Cardiac muscle cell (in vitro differentiated cells and primary cell): ENCODE measurements at places on chromosomes 5 and 9.

DNA sequence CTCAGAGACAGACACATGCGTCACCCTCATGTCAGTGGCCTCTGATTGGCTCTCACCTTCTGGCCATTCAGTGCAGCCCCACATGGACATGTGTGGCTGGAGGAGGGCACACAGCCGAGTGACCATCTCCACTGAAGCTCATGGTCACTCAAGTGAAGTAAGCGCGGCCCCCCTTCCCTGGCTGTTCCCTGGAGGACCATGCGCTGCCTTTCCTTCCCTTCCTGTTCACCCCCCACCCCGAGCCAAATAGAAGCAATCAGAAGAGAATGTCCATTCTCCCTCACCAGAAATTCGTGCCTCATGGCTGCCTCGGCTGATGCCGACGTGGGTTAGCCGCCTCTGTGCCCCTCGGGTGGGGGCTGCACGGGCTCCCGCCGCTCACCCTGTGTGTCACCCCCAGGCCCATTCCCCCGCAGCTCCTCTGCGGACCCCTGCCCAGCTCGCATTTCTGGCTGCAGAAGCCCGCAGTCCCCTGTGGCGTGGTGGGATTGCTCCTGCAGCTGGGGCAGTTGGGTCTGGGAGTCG is 12.5 kb upstream of the COL5A1 start:
- no peak for DNase-seq

DNA sequence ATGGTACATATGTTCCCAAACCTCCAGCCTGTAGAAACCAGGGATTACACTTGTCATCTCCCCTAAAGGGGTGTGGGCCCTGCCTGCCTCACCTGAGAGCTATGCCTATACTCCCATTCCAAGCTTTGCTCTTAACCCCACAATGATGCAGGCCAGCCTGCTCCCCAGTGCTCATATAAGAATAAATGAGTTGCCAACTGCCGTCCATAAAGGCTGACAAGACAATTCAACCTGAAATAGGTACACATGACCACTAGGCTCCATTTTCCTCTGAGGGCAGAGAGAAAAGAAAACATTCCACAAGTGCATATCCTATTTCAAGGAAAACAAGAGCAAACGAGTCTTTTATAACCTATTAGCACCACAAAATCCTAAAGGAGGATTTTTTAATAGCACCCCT is 28.4 kb downstream of the SKP1 start:
- DNase-seq: no peak

DNA sequence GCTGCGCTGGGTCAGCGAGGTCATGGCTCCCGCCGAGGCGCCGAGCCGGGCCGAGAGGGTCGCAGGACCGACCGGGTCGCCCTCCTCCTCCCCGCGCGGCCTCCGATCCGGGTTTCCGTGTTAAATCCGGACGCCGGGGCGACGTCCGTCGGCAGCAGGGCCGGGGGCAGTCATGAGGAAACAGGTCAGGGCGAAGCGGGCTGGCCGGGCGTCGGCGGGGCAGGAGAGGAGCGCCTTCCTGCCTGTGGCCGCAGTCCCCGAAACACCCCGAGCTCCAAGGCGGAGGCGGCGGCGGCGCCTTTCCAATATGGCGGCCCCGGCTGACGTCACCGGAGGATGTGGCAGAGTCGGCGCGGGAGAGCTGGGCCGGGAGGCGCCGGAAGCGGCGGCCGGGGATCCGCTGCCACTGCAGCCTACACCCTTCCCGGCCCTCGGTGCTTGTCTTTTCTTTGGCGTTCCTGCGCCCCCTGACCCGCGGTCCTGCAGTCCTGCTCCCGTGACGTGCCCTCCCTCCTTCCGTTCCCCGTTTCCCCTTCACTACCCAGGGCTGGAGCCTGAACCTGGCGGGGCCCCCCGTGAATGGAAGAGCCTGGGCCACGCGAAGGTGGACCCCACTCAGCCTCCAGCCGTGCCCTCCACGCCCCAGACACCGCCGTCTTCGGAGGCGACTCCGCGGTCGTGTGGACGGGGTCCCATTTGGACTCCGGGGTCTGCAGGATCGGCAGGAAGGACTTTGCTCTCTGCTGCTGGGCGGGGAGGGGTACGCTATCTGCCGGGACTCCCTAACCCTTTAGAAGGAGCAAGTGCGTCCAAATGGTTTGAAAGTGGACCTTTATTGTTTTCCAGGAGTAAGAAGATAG is at the start of gene GOLPH3:
Gene GOLPH3 (minus strand): TSS at position 309 of the 860 bp plus-strand sequence. CDS start 285 bp downstream, at position 24.
- peak; percentile 94 for DNase-seq

GRCh38 chr5:173293817-173294672 is 34.2 kb downstream of the STC2 start:
- peak; percentile 87 for DNase-seq

GRCh38 chr9:129282731-129283211 is 104.7 kb upstream of the IER5L start:
- DNase-seq: no peak

DNA sequence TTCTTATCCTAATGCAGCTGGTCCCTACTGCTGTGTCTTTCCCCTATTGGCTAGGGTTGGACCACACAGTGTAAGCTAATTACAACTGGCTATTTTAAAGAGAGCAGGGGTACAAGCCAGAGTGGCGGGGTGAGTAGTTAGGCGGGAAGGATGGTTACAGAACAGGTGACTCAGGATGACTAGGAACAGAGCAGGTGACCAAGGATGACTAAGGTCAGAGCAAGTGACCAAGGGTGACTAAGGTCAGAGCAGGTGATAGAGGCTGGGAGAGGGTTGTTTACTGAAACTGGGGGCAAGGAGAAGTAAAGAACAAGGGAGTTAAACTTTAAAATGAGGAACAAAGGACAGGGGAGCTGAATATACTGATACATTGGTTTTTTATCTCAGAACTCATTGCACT is 125.4 kb downstream of the PTTG1 start:
- DNase-seq: no peak

GRCh38 chr5:170634256-170634990 is 130.6 kb downstream of the KCNIP1 start:
- DNase-seq: no peak

DNA sequence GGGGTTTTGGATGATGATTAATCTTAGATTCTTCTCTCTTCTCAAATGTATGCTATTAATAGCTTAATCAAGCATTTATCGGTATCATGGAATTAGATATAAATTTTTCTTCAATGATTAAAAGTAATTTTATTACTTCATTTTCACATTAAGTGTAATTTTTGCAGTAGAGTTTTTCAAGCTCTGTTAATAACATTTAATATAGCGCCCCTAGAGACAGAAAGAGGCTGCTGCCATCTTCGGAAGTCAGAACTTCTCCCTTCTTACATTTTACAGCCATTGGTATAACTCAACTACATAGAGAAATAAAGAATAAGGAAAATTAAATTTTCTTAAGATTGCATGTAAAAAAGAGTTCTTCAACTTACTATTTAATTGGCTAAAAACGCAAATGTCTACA is 540.3 kb downstream of the GABRG2 start:
- DNase-seq: no peak

- no peak for DNase-seq
Observed at GRCh38 chr5:139746691-139747582, 48.7 kb upstream of the PSD2 start.

- DNase-seq: no peak
Observed at GRCh38 chr5:39986614-39987013, 561.8 kb upstream of the DAB2 start.

GRCh38 chr5:105033637-105034400 is 1471.2 kb upstream of the NUDT12 start:
- DNase-seq: no peak

DNA sequence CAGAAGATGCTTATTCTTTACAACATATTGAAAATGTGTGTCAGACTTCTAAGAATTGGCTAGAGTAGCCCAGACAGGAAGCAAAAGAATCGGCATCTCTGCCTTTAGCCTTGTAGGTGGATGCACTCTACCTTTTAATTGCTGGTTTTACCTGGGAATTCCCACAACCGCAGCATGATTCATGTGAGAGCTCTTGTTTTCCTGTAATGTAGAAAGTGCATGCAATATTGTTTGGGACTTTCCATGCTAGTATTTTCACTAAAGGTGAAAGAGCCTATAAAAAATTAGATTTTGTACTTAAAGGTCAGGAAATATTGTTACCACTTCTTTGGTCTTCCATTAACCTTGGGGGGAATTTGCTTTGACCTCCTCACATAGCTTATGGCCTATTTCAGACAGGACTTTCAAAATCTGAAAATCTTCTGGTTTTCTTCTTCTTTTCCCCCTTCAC is 89.8 kb downstream of the NTRK2 start:
- no peak for DNase-seq

DNA sequence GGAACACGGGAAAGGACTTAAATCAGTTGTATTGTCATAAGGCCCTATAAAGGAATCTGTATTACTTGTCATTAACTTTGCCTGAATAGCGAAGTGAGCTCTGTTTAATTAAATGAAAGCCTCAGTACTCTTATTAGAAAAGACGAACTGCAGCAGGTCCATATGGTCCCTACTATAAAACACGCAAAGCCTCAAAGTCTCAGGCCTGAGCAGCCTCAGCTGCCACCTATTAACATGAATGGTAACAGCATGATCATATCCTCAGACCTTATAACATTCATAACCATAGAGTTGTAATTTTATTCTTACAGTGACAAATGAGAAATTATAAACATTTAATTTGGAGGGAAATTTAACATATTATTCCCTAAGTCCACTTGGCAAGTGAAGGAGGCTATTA is 1113.7 kb upstream of the WWC1 start:
- no peak for DNase-seq

DNA sequence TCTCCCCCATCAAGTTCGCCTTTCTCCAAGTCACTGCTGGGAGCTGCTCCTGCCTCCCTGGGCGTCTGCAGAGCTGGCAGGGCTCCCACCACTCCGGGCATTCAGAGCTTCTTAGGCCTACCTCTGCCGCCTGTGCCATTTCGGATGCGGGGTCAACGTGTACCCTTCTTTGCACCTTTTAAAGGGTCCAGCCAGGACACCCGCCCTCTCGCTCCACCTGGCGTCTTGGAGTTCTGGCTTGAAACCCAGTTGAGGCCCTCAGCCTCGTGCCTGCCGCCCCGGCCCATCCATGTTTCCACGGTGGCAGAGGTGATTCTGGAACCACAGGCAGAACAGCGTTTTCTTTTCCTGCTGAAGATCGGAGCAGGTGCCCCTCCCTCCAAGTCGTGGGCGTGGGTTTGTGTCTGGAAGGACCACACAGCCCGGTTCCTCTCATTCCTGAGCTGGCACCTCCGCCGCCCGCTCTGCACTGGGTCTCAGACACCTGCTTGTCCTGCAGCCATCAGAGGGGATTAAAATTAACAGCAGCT is 32.9 kb downstream of the NDUFS6 start:
- no peak for DNase-seq

- DNase-seq: no peak
Observed at GRCh38 chr9:113966394-113966793, 90.3 kb downstream of the ZNF618 start.

GRCh38 chr9:77803423-77803822 is 155.3 kb upstream of the GNA14 start:
- no peak for DNase-seq

DNA sequence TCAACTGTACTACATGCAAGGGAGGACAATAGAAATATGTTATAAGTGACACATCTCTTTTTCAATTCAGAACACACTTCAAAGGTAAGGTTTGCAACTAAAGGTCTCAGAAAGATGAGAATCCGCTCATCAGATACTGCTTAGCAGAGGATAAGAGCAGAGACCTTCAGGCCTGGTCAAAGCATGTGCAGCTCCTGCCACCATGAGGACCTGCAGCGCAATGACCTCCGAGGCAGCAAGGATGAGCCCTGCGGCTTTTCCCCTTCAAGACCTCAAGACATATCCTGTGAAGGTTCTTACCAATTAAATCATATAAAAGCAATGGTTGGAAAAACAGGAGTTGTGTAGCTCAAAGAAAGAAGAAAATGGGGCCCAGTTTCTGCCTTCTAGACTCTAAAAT is 135.8 kb downstream of the TRIM36 start:
- DNase-seq: no peak

DNA sequence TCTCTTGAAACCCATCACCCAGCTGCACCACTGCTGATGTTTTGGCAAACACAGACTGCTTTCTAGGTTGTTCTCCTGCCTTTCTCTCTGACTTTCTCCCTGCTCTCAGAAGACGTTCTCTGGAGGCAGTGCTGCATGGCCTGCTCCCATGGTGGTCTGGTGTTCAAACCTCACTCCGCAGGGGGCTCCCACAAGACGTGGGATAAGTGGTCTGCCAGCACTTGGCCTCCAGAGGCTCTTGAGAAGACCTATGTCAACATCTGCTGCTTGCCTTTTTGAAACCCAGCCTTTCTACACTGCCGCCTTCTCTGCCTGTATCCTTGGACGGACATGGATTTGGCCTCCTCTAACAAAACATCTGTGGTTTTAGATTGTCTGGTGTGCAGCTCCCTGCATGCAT is 16.6 kb downstream of the USP20 start:
- DNase-seq: no peak

DNA sequence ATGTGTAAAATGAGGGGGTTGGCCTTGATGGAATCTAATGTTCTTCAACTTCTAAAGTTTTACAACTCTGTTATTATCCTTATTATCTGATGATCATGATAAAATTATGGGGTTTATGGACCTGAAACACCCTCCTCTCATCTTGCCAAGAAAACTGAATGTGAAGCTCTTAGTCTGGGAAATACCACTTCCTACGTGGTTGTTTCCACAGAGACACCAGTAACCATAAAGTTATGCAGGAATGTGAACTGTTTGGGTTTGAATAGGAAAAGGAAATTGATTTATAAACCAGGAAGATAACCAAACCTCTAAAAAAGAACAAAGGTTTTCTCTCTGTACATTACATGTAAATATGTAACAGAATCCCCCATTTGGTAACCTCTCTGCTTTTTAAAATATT is 28.3 kb upstream of the RAI14 start:
- no peak for DNase-seq

DNA sequence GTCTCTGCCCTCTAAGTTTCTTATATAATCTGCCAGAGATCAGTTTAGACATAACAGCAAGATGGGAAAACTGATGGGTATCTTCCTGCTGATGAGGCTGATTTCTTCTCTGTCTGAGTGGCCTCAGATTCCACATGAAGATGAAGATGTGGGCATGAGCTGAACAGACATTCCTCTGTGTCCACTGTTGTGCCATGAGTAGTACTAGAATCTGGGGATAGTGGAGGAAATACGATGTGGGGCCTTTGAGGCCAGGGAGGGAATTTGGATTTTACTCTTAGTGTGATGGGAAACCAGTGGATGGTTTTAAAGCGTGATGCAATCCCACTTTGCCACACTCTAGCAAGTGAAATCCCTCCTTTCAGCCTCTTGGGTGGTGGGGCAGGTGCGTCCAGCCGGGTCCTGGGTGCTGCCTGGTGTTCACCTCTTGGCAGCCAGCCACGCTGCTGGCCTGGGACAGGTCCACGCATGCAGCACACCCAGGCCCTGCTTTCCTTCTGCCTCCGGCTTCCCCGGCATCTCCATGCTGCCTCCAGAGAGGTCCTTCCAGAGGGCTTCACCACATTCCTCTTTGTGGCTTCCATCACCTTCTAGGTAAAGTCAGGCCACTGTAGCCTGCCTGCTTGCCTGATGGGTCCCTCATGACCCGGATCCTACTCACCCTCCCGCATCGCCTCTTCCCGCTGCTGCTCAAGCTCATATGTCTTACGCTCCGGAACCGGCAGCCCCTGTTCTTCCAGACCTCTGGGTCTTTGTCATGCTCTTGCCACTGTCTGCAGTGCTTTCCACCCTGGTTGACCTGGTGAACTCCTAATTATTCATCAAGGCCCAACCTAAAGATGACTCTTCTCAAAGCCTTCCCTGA is 28.1 kb upstream of the SH3PXD2B start:
- DNase-seq: no peak
